ENCODE measurements at places on chromosomes 3 and 15.

DNA sequence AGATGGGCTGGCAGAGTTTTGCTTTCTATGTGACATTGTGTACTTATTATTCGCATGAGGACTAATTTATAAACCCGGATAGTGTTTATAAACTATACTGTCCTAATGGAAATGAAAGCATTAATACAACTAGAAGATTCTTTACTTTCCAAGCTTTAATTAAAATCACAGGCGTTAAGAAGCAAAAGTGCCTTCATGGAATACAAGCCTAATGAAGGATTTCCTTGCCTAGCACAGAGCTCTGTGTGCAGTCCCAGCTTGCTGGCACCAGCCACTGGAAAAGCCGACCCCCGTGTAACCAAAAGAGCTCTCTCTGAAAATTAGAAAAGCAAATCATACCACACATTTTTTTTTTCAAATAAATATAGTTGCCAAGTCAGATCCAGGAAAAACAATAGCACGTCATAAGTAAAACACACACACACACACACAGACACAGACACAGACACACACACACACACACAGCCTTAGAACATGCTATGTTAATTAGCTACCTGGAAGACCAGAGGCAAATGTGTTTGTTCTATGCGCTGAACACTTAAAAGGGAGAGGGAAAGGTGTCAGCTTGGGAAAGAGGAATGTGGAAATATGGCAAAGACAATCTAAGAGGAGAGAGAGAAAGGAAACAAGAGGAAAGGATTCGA lies 1084.2 kb downstream of the TUSC7 start:
- no peak for DNase-seq

GRCh38 chr3:162892921-162893793 lies 1396.5 kb downstream of the OTOL1 start:
- DNase-seq: no peak

GRCh38 chr15:97482521-97482920 lies 478.0 kb upstream of the ARRDC4 start:
- no peak for DNase-seq

DNA sequence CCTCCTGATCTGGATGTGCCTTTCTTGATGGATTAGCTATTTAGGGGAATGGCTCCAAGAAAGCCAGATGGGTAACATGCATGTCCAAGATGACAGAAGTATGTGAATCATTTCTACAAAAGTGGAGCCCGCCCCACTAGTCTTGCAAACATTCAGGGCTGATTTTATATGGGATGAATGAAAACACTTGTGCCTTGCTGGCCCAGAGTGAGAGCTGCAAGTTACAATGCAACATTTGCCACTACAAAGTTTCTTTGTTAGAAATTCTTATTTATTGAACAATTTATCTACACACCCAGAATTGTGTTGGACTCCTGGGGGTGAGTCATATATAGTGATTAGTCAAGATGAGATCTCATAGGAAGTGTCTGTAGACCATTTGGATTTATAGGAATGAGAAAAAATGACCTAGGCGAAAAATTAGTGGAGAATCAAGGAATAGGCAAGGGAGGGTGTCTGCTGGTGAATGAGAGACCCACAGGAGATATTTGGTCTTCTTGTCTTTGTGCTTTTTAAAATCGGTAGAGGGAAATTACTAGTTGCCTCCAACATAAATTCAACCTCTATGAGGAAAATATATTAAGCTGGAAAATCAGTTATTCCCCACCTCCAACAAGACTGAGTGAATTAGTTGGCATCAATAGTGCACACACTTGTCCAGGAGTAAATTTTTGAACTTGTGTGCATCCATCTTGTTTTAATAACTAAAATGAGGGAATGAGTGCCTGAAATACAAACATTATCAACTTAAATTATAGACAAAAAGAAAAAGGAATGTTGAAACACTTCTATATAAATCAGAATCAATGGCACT lies 53.5 kb upstream of the DCBLD2 start:
- no peak for DNase-seq

DNA sequence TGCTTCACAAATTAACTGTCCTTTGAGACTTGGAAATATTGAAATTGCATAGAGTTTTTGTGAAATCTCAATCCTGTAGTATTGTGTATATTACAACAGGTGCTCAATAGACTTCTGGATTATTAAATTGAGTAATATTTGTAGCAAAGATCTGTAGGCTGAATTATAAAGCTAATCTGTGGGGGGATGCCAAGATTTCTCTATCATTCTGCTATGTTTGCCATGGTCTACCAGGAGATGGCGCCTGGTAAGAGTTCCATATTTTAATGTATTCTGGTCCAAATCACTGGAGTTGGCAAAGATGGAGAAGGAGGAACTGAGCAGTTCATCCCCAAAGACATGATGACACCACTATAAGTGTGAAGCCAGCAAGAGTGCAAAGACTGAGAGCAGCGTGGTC lies 340.9 kb upstream of the TPRG1 start:
- no peak for DNase-seq

- no peak for DNase-seq
Measured at GRCh38 chr3:26989037-26989436, 366.5 kb downstream of the LRRC3B start.

DNA sequence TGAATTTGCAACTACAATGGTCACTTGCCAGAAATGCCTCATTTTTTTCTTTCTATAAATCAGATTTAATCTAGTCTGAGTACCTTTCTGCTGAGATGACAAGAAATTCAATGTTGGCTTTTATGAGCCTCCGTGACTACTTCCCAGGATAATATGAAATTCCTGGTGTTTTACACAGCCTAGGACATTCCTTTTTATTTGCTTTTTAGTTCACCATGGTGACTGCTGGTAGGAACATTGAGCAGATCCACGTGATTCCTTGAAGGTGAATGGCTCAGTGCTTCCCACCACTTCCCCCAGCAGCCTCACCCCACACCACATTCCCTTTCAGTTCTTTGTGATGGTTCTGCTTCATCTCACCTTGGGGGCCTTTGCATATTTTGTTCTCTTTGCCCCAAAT lies 4.3 kb upstream of the NPTN start:
- no peak for DNase-seq

- no peak for DNase-seq
Measured at GRCh38 chr3:179450901-179451264, 387 bp downstream of the GNB4 start.

- no peak for DNase-seq
Measured at GRCh38 chr15:43376017-43376705, 5.3 kb downstream of the TUBGCP4 start.

GRCh38 chr3:113634782-113635474 lies 61.5 kb downstream of the USF3 start:
- no peak for DNase-seq

DNA sequence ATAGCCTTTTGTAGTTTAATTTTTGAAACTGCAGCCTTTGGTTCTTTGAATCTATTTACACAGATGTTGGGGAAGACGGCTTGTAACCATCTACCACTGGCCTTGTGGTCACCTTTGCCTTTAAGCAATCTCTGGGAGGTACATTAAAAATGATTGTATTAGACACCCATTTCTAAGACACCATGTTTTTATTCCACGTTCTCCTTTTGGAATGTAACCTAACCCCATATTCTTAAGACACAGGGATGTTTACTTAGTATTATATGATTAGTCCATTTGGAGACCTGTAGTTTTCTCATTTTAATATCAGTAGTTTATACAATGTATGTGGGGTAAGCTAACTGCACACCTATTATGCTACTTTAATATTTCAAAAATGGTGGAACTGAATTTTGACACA lies 175.1 kb upstream of the PLSCR5 start:
- no peak for DNase-seq

GRCh38 chr15:31435261-31435911 lies 108.8 kb downstream of the KLF13 start:
- DNase-seq: peak; percentile 58

DNA sequence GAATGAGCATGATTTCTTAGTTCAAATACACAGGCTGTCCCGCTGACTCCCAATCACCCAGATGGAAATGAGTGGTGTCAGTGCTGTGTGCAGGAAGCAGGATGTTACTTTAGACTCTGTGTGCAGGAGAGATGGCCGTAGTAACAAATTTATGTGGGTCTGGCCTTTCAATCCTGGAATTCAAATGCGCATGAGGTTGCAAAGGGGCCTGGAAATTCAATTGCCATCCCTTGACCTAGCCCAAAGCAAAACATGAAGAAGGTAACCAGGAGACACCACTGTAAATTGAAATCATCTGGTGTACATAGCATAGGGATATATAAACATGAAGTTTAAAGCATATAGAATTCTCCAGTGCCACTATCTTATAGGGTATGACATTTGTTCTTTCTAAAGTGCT lies 33.2 kb downstream of the GREM1 start:
- no peak for DNase-seq

DNA sequence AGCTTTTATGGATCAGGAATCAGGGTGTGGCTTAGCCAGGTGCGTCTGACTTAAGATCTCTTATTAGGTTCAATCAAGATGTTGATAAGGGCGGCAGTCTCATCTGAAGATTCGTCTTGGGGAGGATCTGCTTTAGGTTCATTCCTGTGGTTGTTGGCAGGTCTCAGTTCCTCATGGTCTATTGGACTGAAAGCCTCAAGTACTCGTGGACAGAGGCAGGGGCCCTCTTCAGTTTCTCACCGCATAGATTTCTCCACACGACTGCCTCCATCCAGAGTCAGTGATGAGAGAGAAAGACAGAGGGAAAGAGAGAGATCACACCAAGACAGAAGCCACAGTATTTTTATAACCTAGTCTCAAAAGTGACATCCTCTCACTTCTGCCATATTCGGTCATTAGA lies 9.4 kb downstream of the MEX3B start:
- DNase-seq: no peak

GRCh38 chr3:177478170-177478867 lies 281.0 kb upstream of the TBL1XR1 start:
- no peak for DNase-seq

DNA sequence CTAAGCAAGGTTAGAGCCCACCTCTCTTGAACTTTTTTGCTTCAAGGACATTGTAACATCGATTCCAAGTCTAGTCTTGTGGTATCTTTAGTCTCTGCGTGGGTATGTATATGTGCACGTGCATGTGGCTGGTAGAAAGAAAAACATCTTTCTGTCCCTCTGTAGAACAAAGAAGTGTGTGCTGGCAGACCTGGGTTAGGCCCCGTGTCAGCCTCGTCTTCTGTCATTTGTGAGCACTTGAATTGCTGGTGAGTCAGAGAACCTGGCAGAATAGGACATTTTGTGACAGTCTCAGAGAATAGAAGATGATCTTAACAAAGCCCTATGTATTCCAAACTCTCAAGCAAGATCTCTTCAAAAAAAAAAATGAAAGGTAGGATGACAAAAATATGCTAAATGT lies 102.2 kb upstream of the ATP10A start:
- DNase-seq: no peak

- DNase-seq: no peak
Measured at GRCh38 chr3:111282024-111282423, 210.4 kb downstream of the NECTIN3 start.

DNA sequence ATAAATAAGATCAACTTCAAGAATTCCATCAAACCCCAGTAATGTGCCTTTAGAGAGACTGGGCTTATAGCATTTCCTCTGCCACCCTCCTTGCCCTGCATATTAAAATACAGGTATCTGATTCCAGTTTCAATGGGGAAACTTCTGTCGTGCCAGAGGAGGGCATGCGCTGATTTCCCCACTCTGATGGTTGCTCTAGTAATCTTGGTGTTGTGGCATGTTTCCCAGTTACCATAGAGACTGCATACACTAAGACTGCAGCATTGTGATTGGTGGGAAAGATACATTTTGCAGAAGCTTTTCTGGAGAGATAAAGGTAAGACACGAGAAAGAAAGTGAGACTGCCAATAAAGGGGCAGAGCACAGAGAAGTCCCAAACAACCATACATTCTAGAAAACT lies 225.6 kb downstream of the TIGIT start:
- DNase-seq: no peak

DNA sequence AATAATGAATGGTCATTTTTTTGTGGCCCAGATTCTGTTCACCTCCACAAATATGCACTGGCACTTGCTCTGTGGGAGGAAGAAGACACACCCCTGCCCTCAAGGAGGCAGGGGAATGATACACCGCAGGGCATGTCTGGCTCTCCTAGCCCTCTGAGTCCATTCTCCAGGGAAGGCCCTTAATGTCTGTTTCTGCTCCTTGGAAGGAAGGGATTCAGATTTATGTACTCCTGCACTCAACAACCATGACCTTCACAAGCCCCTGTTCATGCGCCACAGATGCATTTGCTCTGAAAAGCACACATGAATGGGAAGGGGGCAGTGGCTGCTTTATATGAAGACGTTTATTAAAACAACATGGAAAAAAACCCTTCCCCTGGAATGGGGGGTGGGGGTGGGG lies 333.8 kb downstream of the EPHB1 start:
- DNase-seq: no peak

- DNase-seq: no peak
Measured at GRCh38 chr3:48727511-48727910, 10.5 kb upstream of the IP6K2 start.

GRCh38 chr3:187639927-187640568 lies 30.1 kb downstream of the SST start:
- no peak for DNase-seq

GRCh38 chr15:81375461-81375860 lies 1.4 kb upstream of the TMC3 start:
- no peak for DNase-seq

DNA sequence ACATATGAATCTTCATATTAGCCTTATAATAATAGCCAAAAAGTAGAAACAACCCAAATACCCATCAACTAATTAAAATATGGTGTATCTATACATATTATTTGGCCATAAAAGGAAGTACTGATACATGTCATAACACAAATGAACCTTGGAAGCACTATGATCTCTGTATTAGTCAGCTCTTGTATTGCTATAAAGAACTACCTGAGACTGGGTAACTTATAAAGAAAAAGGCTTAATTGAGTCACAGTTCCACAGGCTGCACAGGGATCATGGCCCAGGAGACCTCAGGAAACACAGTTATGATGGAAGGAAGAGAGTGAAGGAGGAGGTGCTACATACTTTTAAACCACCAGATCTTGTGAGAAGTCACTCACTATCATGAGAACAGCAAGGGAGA lies 16.0 kb upstream of the CCR2 start:
- no peak for DNase-seq

DNA sequence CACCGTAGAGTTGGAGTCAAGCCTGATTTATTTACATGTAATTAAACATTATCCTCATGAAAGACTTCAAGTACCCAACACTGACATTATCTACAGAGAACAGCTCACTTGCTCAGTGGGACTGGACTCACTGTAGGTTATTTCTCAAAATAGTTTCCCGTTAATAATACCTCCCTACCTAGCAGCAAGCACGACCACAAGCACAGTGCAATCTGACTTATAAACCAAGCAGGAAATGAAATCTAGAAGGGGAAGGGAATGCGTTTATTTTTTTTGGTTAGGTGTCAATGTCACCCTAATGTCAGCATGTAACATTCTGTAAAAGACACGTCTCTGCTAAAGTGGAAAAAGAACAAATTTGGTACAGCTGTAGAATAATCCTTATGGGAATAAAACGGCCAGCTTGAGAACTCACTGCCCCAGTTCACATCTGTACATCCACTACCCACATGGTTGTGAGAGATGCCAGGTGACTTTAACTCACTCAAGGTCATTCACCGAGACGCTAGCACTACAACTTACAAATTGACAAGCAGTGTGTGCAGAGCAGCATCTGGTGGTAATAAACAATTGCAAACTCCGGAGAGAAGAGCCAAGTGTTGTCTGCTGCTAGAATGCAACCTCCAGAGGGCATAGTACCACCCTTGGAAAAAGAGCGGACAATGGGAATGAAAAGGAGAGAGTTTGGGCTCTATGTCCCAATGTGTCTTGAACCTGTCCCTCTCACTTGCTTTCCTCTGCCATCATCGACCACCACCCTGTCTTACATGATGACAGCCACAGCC lies 242.5 kb downstream of the CADPS start:
- DNase-seq: no peak

- no peak for DNase-seq
Measured at GRCh38 chr3:178699810-178700209, 163.6 kb downstream of the KCNMB2 start.

GRCh38 chr15:91271565-91272153 lies 171.6 kb downstream of the SV2B start:
- peak; percentile 41 for DNase-seq
